Stimulated activated CD8-positive, alpha-beta memory T cell treated with anti-CD3 and anti-CD28 coated beads, Interleukin-4, amount 100 ng/mL, for 4 hours (primary cell): ENCODE measurements at places on chromosomes 12 and 14.

GRCh38 chr14:61090432-61091216, 109.6 kb downstream of the SLC38A6 start:
- DNase-seq, result no peak

DNA sequence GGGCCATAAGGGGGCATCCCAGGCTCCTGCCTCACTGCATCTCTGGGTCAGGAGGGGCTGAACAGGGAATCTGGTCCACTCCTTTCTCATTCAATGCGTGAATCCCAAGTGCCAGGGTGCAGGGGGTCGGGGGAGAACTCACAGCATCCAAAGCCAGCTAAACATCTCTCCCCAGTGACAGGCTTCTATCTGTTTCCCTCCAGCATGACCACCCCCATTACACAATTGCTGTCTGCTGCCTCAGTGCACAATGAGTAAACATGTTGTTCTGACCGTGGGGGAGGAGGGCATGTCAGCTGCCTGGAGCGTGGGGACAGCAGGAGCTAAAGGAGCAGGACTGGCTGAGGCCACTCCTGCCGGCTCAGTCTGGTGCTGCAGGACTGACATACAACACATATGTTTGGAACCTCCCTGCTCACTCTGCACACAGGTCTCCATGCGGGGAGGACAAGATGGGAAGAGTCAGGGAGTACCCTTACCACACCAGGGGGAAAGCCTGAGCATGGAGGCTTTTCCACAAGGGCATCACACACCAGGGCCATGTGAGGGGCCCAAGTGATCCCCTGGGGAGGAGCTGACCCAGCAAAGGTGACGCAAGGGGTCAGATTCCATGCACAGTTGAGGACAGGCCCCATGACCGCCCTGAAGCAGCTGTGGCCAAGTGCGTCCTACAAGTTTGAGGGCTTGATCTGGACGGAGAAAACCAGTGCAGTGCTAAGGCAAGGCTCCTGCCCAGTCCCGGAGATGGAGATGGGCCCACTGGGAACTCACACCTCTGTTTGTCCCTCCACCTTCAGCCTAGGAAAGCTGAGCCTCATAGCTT, 1.4 kb downstream of the TNS2 start:
- no peak for DNase-seq

GRCh38 chr12:94982456-94982855, 21.0 kb downstream of the NDUFA12 start:
- no peak for DNase-seq

GRCh38 chr12:10256064-10256463, 43.4 kb downstream of the GABARAPL1 start:
- no peak for DNase-seq

- DNase-seq, result no peak
Observed at GRCh38 chr12:92539110-92539749, 163.6 kb upstream of the PLEKHG7 start.

GRCh38 chr14:32950584-32950983, 11.9 kb downstream of the NPAS3 start:
- no peak for DNase-seq

GRCh38 chr12:104643093-104643818, 186.5 kb downstream of the CHST11 start:
- no peak for DNase-seq

DNA sequence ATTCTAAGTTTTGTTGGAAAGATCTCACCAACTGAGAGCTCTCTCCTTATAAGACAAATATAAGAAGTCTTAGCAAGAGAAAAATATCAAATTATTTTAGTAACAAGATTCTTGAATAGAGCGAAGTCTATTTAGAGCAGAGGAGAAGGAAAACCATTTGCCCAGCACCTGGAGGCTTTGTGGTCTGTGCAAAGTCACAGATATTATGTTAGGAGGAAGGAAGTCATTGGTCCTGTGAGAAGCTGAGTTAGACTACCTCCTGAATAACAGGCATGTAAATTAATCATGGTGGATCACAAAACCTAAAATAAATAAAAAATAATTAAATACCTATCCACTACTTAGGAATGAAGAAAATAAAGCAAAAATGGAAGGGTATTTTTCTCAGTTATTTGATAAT, 38.4 kb upstream of the ATXN7L3B start:
- DNase-seq, result no peak

DNA sequence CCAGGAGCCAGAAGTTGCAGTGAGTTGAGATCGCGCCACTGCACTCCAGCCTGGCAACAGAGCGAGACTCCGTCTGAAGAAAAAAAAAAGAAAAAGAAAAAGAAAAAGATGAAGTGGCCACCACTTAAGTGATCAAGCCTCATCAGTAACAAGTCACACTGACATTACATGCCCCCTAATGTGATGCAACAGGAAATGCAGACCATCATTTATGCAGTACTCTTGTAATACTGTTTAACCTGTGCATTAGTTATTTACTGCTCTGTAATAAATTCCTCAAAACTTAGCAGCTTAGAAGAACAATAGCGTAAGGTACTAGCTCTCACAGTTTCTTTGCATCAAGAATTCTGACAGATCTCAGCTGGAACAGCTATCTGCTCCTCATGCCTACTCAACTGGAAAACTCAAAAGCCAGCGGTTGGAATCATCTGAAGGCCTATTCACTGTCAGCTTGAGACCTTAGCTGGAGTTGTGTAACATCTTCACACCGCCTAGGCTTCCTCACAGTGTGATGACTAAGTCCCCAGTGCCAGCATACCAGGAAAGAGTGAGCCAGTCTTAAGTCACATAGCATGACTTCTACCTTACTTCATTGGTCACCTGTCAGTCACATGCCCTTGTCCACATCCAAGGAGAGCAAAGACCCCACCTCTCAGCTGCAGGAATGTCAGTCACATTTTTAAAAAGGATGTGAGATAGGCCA, 31.5 kb downstream of the EPS8 start:
- no peak for DNase-seq

GRCh38 chr14:84670796-84671195, 859.1 kb upstream of the FLRT2 start:
- no peak for DNase-seq

DNA sequence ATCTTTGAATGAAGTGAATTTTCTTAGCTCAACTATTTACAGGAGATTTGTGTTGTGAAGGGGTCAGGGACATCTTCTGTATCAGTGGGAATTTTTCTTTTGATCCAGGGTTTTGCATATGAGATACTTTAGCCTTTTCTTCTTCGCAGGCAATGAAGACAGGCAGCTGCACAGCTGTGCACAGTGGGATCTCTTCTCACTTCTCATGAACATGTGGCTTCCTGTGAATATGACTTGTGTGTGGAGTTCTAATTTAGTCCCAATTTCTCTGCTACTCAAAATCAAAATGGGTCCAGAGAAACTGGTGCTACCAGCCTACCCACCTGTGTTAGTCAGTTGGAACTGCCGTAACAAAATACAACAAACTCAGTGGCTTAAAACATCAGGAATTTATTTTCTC, 37.8 kb downstream of the ARF6 start:
- DNase-seq, result no peak

DNA sequence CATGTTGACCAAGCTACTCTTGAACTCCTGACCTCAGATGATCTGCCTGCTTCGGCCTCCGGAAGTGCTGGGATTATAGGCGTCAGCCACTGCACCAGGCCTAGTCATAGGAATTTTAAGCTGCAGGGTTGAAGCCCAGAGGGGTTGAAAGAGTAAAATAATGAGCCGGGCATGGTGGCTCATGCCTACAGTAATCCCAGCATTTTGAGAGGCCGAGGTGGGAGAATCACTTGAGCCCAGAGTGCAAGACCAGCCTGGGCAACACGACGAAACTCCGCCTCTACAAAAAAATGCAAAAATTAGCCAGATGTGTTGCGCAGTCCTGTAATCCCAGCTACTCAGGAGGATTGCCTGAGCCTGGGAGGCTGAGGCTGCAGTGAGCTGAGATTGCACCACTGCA, 69.6 kb downstream of the GALNT8 start:
- DNase-seq, result no peak

- no peak for DNase-seq
Observed at GRCh38 chr14:91310606-91311283, 66.2 kb upstream of the GPR68 start.

DNA sequence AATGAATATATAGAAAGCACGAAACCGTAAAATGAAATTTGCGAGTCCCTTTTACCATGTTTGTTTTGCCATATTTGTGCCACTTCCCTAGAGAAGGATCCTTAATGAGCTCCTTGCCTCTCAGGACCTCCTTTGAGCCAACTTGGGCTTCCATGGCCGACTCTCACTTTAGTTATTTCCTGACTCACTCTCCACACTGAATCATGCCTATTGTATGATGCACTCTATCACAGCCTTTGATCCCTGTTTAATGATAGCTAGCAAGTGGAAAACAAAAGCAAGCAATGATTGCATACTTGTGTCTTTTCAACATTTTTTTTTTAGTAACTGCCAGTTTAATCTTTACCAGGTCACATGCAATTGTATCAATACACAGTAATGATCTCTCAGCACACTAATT, 153.2 kb downstream of the CCER1 start:
- no peak for DNase-seq

DNA sequence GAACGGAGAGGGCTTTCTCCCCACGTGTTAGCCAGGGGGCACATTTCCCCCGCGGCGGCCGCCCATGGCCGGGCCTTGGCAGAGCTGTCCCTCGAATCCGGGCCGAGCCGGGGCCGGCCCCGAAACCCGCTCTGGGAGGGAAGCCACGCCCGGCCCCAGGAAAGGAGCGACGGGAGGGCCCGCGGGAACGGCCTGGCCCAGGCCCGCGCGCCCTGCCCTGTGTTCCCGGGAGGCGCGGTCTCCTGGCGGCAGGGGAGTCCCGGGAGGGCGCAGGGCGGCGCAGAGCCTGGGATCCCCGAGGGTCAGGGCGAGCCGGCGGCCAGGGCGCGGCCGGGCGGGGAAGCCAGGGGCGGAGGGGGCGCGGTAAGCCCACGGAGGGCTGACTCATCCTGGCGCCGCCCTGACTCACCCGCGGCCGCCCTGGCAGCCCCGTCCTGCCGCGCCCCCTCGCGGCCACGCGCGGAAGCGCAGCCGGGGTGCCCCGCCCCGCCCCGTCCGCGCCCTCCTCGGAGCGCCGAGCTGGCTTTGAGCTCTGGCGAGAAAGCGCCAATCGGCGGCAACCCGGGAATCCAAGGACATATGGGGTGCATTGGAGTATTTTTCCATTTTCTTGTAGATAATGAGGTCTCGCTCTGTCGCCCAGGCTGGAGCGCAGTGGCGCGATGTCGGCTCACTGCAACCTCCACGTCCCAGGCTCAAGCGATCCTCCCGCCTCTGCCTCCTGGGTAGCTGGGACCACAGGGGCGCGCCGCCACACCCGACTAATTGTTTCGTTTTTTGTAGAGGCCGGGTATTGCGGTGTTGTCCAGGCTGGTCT, 31.8 kb upstream of the PLEKHG6 start:
- peak; percentile 68 for DNase-seq

- no peak for DNase-seq
Observed at GRCh38 chr14:27387463-27387862, 789.6 kb upstream of the NOVA1 start.

GRCh38 chr14:96584907-96585671, 82.9 kb downstream of the PAPOLA start:
- DNase-seq, result no peak

DNA sequence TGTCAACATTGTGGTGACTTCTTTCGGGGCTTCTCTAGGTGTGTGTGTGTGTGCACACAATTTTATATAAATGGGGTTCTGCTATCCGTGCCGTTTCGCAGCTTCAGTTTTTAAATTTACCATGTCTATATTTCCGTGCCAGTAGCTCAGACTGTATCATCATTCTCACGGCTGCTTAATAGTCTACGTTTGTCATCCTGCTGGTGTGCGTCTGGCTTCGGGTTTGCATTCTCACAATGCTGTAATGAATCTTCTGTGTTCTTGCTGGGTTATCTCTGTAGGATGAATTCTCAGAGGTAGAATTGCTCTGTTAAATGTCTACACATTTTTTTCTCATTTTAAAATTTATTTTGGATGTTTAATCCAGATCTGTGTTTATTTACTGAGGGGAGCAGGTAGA, 73.6 kb downstream of the ADGRD1 start:
- DNase-seq, result no peak

GRCh38 chr12:13220838-13221237, 24.3 kb downstream of the EMP1 start:
- no peak for DNase-seq

GRCh38 chr14:68229423-68230100, 410.0 kb downstream of the RAD51B start:
- no peak for DNase-seq

DNA sequence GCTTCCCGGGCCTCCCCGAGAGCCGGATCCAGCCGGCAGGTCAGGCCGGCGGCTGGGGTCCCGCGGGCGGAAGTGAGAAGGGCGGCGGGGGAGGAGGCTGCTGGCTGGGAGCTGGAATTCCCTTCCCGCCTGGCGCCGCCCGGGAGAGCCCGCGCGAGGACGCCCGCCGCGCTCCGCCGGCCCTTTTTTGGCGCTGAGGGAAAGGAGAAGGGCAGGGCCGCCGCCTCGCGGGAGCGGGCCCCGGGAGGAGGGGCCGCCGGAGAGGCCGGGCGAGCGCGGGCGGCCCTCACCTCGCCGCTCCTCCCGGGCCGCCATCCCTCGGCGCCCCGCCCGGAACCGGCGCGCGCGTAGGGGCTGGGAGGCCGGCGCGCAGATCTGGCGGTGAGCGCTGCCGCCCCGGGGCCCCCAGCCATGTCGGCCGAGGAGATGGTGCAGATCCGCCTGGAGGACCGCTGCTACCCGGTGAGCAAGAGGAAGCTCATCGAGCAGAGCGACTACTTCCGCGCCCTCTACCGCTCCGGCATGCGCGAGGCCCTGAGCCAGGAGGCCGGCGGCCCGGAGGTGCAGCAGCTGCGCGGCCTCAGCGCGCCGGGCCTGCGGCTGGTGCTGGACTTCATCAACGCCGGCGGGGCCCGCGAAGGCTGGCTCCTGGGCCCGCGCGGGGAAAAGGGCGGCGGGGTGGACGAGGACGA, at the start of the genes KLHL42 and MANSC4:
Gene KLHL42 (plus strand): TSS at position 314 of the 692 bp plus-strand sequence. CDS start 98 bp downstream, at position 412.
Gene MANSC4 (minus strand): TSS at position 317 of the 692 bp plus-strand sequence. CDS start 8,960 bp downstream, outside the sequence.
- DNase-seq, result no peak

GRCh38 chr14:106518054-106518943, 991.9 kb downstream of the TMEM121 start:
- DNase-seq, result peak; percentile 67

DNA sequence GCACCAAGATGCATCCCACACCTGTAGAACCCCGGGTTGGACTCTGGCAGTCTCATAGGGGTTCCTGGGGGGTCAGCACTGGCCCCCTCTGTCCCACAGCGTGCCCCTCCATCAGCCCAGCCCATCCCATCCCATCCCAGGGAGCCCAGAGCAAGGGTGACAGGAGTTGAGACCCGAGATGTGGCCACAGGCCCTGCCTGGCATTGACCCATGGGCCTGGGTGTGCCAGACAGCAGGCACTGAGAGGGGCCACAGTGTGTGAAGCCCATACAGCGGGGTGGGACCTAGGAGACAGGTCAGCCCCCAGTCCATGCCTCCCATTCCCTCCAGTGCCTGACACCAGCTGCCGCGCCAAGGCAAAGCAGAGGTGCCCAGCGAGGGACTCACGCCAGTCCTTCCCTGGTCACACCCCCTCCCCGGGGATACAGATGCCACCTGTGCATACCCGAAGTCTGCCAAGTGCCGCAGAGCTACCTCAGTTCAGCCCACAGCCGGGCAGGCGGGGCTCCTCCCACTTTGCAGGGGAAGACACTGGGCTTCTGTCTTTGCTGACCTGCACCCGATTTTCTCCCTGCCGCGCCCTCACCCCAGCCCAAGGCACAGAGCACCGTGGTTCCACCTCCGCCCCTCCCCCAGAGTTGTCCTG, 50.4 kb downstream of the CYP46A1 start:
- DNase-seq, result no peak

GRCh38 chr14:26282578-26282977, 315.3 kb downstream of the NOVA1 start:
- DNase-seq, result no peak
